Endothelial cell of umbilical vein (primary cell): ENCODE measurements at places on chromosomes 1 and 21. TPM values are rescaled to one million over a fixed set of nuclear protein-coding genes. Genes with fewer than 3 reads are reported as not detected.

GRCh38 chr1:84869720-84870119, 23.3 kb downstream of the LPAR3 start:
- no peak for DNase-seq

- no peak for DNase-seq
These were observed 4.8 kb downstream of the LCE1D start for GRCh38 chr1:152801333-152801732.

DNA sequence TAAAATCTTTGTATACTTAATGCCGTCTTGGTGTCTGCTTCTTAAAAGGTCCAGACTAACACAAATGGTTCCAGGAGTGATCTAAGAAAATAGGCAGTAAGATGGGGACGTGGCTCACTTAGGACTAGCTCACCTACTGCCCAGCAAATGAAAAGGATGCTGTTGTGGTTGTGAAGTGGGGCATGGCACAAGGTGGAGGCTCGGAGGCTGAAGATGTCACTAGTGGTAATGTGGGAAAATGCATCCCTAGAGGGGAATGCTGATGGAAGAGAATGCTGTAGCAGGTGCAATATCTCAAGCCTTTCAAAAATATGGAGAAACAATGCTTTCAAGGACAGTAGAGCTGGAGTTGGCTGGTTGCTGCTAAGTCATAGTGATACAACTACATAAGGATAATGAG, 11.3 kb upstream of the UCK2 start:
- no peak for DNase-seq

- DNase-seq = no peak
These were observed 75.0 kb downstream of the RWDD3 start for GRCh38 chr1:95309031-95309471.

- DNase-seq = no peak
These were observed 10.6 kb upstream of the SUMO3 start for GRCh38 chr21:44828362-44829056.

- no peak for DNase-seq
These were observed 42.4 kb downstream of the CAMTA1 start for GRCh38 chr1:6827630-6828165.

- no peak for DNase-seq
These were observed 22.2 kb upstream of the RUNX1 start for GRCh38 chr21:35071347-35071746.

DNA sequence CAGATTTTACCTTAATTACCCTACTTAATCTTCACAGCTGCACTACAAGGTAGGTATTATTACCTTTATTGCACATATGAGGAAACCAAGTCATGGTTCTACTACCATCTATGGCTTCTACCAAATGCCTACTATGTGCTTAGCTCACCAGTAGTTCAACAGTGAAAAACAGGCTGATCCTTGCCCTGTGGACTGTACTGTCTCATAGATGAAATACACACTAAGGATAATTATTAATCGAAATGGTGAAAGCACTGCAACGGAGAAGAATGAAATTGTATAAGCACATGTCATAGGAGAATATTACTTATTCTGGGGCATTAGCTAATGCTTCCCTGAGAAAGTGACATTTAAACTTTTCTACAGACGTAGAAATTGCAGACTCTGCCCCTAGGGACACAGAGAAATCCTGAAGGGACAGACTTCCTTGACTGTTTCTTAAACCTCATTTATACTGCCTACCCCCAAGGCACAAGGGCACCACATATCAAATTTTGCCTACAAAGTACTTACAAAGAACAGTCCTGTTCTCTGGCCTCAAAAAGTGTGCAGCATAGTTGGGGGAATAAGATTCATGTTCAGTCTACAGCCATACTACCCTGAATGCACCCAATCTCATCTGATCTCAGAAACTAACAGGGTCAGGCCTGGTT, 148.4 kb upstream of the ZC3H11B start:
- DNase-seq = no peak

DNA sequence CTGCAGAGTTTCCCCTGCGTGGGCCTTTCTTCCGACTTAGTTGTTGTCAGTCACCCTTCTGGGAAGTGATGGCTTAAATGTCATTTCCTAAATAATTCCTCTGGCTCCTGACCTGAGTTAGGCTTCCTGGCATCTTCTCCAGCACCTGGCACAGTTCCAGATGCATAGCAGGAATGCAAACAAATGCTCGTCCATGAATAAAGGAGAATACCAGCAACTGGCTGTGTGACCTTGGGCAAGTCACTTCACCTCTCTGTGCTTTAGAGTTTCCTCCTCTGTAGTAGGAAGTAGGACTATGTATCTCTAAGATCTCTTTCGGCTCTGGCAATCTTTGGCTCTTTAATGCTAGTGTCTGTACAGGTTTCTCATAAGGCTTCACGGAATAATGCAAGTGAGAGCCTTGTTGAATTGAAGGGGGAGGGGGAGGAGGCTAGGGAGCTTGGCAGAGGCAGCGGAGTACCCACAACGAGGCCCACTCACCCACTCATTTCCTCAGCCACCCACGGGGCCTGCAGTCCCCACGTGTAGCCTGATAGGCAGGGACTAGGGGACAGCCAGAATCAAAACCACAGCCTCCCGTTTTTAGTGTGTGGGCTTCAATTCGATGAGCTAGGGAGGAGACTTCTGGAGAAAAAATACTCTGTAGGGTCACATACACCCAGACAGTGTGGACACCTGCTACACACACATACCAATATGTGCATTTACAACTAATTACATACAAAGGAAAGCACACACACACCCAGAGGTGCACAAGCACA, 48.1 kb downstream of the TENT5C start:
- peak; percentile 57 for DNase-seq

DNA sequence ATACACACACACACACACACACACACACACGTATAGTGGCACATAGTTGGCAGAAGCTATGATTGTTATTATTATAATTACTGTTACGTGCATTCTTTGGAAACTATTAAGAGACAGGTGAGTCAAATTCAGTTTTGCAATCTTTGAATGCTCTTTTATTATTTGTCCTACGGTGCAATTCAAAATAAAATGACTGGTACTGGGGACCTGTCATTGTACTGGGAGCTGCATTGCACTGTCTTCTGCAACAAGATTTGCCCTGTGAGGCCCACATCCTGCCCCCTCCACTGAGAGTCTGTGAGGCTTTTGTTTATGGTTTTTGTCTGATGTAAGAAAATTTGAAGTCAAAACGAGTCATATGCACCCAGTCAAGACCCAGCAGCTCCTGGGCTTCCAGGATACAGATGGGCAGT, 1.9 kb downstream of the LY9 start:
- DNase-seq = no peak

DNA sequence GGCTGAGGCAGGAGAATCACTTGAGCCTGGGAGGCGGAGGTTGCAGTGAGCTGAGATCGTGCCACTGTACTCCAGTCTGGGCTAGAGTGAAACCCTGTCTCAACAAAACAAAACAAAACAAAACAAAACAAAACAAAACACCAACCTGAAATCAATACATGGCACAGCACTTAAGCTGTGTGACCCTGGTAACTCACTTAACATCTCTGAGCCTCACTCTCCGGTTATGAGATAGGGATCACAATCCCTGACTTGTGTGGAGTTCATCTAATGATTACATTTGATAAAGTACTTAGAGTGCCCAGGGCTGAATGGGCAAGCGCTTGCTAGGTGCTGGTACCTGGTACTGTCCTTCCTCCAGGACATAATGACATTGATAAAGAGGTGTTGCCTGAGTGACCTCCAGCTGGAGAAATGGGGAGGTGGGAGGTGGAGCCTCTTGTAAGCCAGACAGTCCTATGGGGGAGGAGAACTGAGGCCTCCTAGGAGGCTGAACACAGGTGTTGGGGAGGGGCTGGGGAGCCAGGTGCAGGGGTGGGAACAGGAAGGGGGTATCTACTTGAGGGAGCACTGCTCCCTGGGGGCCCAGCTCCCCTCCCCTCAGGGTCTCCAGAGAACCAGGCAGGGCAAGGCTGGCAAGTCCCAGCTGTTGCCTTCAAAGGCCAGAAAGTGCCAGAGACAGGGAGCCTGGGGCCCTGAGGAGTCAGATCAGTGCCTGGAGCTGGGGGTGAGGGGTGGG, 17.9 kb downstream of the FOXO6 start:
- DNase-seq = no peak

DNA sequence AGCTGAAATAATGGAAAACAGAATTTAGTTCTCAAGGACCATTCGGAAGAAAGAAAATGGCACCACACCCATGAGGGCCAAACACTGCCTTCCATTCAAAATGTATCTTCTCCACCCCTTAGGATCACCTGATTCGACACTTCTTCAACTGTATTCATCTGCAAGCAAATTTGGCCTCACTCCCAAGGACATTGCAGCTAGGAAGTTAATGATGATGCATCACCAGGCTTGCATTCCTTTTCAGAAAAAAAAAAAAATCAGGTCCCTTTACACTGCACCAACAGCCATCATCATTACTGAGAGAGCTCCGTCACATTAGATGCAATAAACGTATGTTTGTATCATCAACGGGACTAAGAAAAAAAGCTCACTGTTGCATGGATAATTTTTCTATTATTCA, 368.3 kb downstream of the PCP4 start:
- no peak for DNase-seq

DNA sequence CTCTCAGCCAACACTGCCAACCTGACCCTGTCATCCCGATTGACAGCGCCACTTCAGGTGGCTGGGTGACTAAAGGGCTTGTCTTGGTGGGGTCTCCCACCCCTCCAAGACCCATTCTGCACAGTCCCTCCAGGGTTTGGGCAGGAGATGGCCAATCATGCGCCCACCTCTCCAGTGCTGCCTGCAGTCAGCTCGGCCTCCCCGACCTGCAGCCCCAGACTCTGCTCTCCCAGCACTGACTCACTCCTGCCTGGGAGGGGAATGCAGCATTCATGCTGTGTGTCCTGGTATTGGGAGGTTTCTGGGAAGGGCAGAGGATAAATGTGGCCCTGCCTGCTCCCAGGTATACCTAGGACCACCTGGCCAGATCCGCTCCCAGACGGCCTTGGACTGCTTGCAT, 9.7 kb downstream of the TMEM81 start:
- no peak for DNase-seq

DNA sequence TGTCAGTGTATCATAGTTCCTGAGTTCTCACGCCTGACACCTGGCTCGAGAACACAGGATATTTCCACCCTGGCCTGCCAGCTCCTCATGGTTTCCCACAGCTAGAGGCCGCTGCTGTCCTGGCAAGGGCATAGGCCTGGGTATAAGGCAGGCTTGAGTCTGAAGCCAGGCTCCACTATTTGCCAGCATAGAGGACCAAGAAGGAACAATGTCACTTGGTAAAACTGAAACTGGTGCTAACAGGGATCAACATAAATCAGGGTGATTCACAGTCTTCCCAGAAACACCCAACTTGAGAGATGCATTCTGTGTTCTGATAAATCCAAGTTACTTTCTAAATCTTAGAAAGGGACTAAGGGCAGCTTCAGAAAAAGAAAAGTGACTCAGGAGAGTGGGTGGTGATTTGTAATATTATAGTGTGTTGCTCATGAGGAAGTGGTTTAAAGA, 6.9 kb upstream of the S100A2 start:
- peak; percentile 93 for DNase-seq

- DNase-seq = peak; percentile 17
These were observed 4.8 kb downstream of the UBQLN4 start for GRCh38 chr1:156048663-156049258.

DNA sequence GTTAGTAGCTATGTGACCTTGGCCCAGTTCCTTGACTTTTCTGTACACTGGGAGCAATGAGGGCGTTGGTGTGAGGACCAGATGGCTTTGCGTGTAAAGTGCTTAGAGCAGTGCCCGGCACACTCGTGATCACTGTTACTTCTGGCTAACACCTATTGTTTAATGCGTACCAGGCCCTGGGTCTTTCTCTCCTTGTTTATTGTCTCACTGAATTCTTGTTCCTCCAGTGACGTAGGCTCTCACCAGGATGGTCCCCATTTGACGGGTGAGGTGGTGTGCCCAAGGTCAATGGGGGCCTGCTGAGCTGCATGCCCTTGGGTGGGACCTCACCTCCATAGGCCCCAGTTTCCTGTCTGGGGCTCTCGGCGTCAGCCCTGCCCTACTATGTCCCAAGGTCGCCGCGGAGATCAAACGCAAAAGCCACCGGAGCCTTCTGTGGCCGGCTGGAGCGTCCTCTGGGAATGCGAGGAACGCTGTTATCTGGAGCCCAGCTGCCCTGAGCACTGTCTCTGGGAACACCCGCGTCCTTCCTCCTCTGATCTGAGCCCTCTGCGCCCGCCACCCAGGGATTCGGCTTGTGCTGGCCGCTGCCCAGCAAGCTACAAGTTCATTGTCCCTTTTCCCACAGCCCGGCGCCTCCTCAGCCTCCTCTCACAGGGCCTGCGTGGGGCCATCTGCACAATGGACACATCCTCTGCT, 28.9 kb downstream of the ALPL start:
- DNase-seq = no peak

DNA sequence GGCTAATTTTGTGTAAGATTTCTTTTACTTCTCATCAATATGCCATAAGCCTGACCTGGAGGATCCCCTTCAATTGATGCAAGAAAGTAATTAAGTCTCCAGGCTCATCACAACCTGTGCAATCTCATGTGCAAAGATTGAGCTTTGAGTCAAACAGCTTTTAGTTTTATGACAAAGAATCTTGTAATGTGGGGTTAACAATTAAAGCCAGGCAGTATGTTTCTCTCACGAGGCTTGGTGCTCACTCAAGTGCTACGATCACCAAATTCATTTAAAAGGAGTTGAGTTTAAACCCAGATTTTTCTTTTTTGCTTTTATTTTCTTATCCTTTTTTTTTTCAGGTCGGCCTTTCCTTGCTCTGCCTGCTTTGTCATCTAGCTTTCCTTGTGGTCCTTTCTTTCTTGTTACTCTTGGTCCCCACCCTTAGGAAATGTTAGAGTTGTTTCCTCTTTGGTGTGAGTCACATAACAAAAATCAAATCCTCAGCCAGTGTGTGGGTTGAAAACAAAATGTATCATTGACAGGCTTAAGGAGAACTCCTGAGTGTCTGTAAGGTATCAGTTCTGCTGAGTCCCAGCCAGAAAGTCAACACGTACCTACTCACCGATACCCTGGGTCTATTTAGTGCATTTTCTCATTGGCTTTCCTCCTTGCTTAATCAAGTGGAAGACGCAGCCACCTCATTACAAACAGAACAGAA, 1037.2 kb downstream of the ADGRL2 start:
- peak; percentile 63 for DNase-seq

DNA sequence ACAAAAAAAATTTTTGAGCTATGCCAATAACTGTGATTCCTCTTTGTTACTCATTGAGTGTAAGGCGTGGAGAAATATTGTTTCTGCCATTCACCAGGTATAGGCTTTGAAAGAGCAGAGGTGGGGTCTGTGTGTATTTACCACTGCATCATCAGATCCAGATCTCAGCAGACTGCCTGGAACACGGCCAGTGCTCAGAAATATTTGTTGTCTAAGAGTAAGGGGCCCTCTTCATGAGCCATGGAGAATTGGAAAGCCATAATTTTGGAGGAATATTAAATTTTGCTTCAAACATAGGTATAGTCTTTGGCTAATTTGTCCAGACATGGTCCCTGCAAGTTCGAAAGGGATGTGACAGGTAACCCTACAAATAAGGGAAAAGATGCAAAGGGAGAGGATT, 231.3 kb upstream of the IRF2BP2 start:
- no peak for DNase-seq

GRCh38 chr1:72483846-72484357, 201.6 kb upstream of the NEGR1 start:
- no peak for DNase-seq

The GALNT2 gene
- total RNA-seq = 71.7 and 77.5 TPM in 2 replicates

The A3GALT2 gene
- not detected in 2 replicates for total RNA-seq

The VASH2 gene
- total RNA-seq = 1.4 and 2.9 TPM in 2 replicates

The ADAM30 gene
- total RNA-seq = not detected in 2 replicates

The AADACL3 gene
- not detected in 2 replicates for total RNA-seq

The DCST1 gene
- total RNA-seq = not detected in 2 replicates

The CYP4Z1 gene
- total RNA-seq = not detected in 2 replicates
